ENCODE measurements at places on chromosomes 3 and 15. TPM values are rescaled to one million over a fixed set of nuclear protein-coding genes. Genes with fewer than 3 reads are reported as not detected.

Gene SCAPER
- 53.6 TPM for total RNA-seq

Gene FANCD2OS
- not detected for total RNA-seq

- H3K4me3 ChIP-seq: no peak overlapping the region
- DNase-seq: no peak
- H3K36me3 ChIP-seq: no peaks in the 10 kb centered on the region
- H3K27ac ChIP-seq: no peak overlapping the region
Observed at GRCh38 chr15:81113204-81113657, 20.8 kb upstream of the CFAP161 start.

Gene C3orf49
- not detected for total RNA-seq

Gene NDUFB5
- 19.0 TPM for total RNA-seq

GRCh38 chr3:127171320-127171719 lies 21.6 kb upstream of the PRR23E start:
- no peak overlapping the region for H3K4me3 ChIP-seq
- no peaks in the 10 kb centered on the region for H3K4me1 ChIP-seq
- no peak for DNase-seq
- H3K36me3 ChIP-seq: no peaks in the 10 kb centered on the region

Gene MST1
- 19.1 TPM for total RNA-seq

GRCh38 chr3:124591699-124592098 lies 138.6 kb upstream of the UMPS start:
- DNase-seq: no peak
- H3K4me3 ChIP-seq: no peak overlapping the region
- no peaks in the 10 kb centered on the region for H3K36me3 ChIP-seq
- H3K27ac ChIP-seq: no peak overlapping the region
- no peaks in the 10 kb centered on the region for H3K4me1 ChIP-seq
- H3K27me3 ChIP-seq: peaks cover 5% of the 10 kb centered on the region

Gene NR2F2
- not detected for total RNA-seq

GRCh38 chr15:56325186-56325585 lies 40.0 kb upstream of the TEX9 start:
- no peaks in the 10 kb centered on the region for H3K27me3 ChIP-seq
- no peak for DNase-seq
- H3K27ac ChIP-seq: no peak overlapping the region
- H3K36me3 ChIP-seq: no peaks in the 10 kb centered on the region
- H3K4me1 ChIP-seq: no peaks in the 10 kb centered on the region

Gene STRA6
- total RNA-seq: not detected

Gene P2RY1
- 1.0 TPM for total RNA-seq

DNA sequence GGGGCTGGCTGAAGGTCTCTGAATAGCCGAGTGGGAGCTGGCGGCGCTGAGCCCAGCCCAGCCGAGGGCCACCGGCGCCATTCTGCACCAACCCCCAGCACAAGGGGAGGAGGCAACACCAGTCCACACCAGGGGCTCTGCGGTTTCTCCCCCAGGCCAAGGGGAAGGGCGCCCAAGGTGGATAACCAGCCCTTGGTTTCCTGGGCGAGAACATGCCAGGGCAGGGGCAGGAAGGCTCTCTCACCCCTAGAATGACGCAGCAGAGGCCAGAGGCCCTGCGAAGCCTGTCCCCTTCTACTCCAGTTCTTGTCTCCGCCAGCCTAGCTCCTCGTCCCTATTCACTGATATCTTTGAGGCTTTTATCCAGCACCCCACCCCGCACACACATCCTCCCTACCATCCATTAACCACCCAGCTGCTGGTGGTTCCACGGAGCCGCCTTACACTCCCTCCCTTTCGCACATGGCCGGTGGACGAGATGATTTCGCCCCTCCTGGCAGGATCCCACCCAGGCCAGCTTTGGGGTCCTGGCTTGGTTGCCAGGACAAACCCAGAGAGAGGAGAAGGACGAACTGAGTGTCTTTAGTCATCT lies 1.3 kb downstream of the RBPMS2 start:
- peak; percentile 36 for DNase-seq
- H3K27ac ChIP-seq: no peak overlapping the region

Data from natural killer cell (primary cell).